ENCODE measurements at places on chromosomes 11 and 22.

DNA sequence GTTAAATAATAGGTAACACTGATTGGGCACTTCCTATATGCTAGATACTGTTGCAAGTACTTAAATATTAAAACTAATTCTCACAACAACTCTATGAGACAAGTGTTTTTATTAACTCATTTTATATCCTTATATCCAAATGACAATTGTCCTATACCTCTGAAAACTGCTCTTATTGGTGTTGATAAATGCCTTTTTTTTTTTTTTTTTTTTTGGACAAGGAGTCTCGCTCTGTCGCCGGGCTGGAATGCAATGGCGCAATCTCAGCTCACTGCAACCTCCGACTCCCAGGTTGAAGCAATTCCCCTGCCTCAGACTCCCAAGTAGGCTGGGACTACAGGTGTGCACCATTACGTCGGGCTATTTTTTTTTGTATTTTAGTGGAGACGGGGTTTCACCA, 41.6 kb downstream of the MRTFA start:
- DNase-seq: peak; percentile 46

DNA sequence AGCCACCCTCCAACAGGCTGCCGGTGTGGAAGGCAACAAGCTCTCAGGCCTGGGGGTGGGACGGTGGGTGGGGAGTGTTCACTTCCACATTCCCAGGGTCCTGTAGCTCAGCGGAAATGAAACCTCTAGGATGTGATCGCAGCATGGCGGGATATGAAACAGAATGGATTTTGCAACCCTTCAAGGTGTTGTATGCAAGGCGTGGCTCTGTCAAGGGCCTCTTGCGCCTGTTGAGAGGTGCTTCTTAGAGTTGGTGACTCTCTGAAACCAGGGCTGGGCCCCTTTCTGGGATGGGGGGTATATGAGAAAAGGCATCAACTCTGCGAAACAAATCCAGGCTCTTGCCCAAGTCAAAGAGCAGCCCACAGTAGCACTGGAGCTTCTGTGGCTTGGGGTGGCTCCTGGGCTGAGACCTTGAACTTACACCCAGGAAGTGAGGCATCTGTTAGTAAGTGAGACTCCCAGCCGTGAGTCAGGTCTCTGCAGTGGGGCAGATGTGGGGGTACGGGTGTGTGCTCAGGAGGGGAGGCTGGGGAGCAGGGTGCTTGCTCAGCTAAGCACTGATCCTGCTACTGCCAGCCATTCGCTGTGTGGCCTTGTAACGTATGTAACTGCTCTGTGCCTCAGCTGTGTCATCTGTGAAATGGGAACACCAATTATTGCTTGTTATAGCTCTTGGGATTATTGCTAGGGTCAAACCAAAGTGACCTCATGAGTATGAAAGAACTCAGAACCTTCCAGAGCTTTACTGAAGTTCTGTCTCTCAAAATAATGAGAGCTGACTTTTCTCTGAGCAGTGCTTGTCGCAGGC, 28.3 kb downstream of the NECTIN1 start:
- peak; percentile 74 for DNase-seq

GRCh38 chr11:111472228-111472627, 40.0 kb downstream of the BTG4 start:
- DNase-seq: peak; percentile 47

DNA sequence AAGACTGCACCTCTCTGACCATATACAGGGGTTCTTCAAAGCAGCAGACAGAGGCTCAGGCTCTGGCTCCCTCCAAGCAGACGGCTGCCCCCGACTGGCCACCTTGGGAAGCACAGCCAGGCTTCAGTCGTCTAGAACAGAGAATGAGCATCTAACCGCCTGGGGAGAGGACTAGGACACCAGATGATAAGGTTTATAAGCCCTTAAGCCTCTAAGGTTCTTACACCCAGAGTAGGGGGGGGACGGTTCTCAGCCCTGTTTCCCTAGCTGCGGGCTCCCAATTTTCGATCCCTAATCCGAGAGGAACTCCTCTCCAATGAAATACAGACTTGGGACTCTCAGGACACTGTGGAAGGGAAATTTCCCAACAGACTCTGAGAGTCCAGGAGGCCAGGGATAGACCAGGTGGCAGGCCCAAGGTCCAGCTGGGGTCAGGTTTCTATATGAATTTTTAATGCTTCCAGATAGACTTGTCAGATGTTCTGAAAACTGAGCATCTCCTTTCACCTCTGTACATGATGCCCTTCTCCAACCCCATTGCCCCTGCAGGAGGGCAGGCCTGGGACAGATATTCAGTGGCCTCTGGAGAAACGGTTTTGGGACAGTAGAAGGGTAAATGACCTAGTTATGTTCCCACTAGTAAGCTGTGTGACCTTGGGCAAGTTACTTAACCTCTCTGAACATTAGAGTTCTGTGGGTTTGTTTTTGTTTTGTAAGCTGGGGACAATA, 20.2 kb downstream of the RTN4RL2 start:
- DNase-seq: peak; percentile 68

DNA sequence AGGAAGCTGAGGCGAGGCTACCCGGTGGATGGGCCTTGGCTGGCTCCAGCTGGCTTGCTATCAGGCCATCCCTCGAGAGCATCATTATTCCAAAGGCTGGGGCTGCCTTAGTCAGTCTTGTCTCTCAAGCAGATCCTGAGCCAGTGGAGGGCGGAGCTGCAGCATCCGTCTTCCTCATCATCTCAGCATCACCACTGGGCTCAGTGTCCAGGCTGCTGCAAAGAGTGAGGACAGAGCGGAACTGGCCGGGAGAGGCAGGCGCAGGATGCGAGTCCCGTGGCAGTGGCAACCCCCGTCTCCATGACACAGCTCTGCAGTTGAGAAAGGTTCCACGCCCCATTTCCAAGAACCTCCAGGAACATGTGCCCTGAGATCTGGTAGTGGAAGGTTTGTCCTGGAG, 4.4 kb downstream of the TP53I11 start:
- DNase-seq: no peak

DNA sequence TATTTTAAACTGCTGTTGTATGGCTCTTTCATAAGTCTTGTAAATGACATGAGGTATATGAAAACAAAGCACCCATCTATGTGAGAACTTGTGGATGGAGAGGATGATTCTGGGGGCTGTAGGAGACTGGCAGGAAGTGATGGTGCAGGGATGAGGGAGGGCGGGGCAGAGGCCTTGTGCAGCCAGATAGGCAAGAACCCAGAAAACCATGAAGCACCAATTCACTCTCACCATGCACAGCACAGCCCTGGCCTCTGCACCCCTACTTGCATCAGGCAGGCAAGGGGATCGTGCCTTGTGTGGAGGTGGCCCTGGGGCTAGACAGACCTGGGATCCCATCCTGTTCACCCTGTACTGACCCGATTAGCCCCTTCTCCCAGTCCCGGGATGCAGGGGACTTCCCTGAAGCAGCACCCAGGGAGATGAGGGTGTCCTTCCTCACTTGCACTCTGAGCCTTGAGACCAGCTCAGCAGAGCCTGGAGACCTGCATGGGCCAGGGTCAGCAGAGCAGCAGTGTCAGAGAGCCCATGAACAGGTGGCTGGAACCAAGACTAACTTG, 85.5 kb downstream of the MORC2 start:
- no peak for DNase-seq

DNA sequence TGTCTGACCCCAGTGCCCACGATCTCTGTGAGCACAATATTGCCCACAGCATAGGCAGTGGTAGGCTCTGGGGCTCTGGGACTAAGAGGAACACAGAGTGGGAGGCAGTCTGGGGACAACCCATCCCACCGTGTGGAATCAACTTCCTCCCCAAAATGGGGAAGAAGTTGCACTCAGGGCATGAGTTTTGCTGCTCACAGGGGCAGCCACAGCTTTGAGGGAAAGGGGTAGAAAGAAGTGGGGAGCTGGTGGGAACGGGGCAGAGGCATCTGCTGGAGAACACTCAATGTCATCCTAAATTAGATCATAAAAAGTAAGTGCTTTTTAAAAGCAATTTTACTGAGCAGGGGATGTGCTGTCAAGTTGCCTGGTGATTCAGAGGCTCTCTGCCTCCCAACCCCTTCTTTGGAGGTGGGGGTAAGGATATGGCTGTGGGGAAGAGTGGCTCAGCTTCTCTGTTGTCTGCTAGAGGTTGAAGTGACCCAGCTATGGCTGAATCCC, 233.8 kb upstream of the NCAM1 start:
- DNase-seq: no peak

DNA sequence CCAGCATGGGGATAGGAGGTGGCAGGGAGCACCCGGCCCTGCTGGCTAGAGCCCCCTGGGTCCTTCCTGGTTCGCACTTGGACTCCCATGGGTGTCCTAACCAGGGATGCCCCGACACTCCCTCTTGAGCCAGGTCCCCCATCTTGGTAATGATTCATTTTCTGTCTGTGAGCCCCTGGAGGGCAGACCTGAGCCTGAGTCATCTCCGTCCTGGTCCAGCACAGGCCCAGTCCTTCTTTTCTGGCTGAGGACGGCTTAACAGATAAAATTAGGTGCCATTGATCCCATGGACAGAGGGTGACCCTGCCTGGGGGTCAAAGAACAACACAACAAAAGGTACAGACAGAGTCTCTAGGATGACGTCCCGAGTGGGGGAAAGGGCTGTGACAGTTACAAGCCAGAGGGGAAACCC, 3.5 kb downstream of the RHOD start:
- DNase-seq: peak; percentile 75

DNA sequence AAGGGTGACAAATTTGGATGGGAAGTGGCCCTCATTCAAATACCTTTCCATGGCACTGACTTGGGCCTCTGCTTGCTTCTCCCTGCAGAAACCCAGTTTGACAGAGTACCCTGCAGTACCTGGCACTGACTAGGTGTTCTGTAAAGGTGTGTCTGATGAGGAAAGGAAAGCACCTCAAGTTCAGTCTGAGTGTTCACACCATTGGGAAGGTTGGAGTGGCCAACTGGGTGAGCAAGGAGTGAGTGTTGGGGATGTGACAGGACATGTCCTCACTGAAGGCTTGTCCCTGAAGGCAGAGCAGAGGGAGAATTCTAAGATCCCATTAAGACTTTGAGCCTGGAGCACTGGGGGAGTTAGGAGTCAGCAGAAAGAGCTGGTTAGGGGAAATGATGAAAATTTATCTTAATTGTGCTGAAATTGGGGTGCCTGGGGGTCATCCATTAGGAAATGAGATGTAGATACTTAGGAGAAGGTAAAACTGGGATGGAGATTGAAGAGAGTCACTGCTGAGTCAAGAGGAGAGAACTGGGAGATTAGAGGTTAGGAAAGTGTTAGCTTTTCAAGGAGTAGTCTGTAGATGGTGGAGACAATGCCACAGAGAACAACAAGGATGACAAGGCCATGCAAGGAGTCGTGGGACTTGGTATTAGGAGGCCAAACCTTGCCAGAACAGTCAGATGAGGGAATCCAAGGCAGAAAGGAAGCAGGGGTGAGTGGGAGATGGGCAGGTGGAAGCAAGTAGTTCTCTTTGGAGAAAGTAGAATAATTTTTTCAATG, 6.1 kb downstream of the SREBF2 start:
- DNase-seq: no peak

DNA sequence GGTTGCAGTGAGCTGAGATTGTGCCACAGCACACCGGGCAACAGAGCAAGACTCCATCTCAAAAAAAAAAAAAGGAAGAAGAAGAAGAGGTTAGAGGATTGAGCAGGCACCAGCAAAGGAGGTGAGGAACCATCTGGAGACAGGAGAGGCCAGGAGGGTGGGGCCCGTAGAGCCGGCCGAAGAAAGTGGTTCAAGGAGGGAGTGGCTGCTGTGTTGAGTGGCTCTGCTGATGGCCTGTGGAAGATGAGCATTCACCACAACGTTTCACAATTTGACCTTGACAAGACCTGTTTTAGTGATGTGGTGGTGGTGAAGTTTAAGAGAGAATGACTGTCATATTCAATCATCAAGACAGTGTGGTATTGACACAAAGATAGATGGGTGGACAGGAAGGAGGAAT, 6.8 kb upstream of the CTSD start:
- DNase-seq: no peak

- DNase-seq: peak; percentile 34
These were observed 19.3 kb downstream of the POLR3H start for GRCh38 chr22:41524809-41525449.

- peak; percentile 94 for DNase-seq
These were observed 42.1 kb downstream of the PRDM10 start for GRCh38 chr11:129960216-129961214.

GRCh38 chr11:17607083-17607429, 60.0 kb downstream of the OTOG start:
- no peak for DNase-seq

- DNase-seq: peak; percentile 63
These were observed 535.1 kb upstream of the ARHGAP42 start for GRCh38 chr11:100151944-100152343.

DNA sequence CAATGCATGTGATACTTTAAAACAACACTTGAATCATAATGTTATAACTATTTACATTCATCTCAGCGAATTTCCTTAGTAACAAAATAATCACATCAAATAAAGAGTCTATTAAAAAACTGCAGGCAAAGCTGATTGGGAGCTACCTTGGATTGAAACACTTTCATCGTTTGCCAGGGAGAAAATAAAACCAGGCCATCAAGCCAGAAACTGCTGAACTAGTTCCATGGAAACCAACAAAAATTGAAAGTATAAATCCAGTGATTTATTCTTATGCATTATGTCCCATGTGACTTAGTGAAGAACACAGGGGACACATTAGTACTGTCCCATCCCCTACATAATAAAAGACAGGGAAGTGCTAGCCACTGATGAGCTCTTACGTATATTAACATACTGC, 21.7 kb downstream of the SLC35F2 start:
- DNase-seq: no peak

DNA sequence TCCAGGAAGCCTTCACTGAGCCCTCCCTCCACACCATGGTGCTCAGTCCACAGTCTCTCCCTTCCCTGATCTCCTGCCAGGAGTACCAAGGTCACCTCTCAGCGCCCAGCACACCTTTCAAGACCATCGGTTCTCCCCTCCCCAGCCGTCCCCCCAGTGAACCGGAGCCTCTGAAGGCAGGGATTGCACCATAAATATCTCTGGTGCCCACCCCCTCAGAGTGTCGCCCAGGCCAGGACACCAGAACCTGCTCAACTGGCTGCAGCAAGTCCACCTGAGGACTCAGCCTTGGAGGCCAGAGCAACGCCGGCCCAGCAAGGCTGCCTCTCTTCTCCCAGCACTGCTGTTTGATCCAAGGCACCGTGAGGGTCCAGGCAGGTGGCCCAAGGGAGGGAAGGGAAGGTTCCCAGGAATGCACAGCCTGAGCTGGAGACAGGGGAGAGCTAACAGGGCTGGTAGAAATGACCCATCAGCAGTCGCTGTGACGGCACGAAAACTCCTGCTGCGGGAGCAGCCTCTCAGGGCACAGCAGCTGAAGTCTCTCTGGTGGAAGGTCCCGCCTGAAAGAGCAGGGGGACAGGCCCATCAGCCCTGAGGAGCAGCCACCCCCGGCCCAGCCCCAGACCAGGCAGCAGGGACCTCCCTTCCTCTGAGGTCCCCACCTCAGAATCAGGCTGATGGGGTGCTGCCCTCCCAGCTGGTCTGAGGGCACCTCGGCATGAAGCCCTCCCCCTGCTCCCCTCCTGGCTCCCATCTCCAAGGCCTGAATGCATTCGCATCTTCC, 80.3 kb downstream of the BUD13 start:
- no peak for DNase-seq

GRCh38 chr22:36387709-36387958, 133 bp downstream of the MYH9 start:
- no peak for DNase-seq

GRCh38 chr11:111515591-111515990, 1.0 kb downstream of the HOATZ start:
- no peak for DNase-seq

- DNase-seq: peak; percentile 81
These were observed at the start of gene TMEM132A for GRCh38 chr11:60924110-60924905. TMEM132A (plus strand) TSS chr11:60924460; CDS start chr11:60924634, 174 bp downstream.
